ENCODE measurements at places on chromosomes 4 and X.

DNA sequence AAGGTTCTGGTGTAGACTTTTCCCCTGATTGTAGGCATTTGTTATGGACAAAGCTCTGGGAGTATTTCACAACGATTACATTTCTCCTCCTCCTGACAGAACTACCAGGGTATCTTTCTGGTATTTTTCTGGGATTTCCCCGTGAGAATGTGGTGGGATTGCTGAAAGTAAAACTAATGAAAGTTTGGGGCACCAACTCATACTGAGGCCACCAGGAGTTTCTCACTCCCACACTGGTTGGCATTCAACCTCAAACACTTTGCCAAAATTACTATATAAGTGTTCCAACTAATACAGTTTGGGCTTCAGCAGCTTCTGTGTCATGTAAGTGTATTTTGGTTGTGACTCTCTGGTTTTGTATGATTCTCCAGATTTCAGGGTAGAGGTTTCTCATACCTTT lies 855.1 kb downstream of the GLUD2 start:
- no peak for DNase-seq
- H3K27ac ChIP-seq: no peak overlapping the region
- no peak overlapping the region for H3K4me3 ChIP-seq

GRCh38 chr4:178339769-178340168 lies 897.5 kb upstream of the AGA start:
- DNase-seq: no peak
- no peaks in the 10 kb centered on the region for H3K4me1 ChIP-seq
- no peak overlapping the region for H3K4me3 ChIP-seq
- H3K36me3 ChIP-seq: no peaks in the 10 kb centered on the region
- no peak overlapping the region for H3K27ac ChIP-seq
- no peaks in the 10 kb centered on the region for H3K27me3 ChIP-seq

GRCh38 chr4:121150486-121150885 lies 13.6 kb downstream of the TNIP3 start:
- H3K4me1 ChIP-seq: no peaks in the 10 kb centered on the region
- H3K27me3 ChIP-seq: no peaks in the 10 kb centered on the region
- no peak for DNase-seq
- H3K4me3 ChIP-seq: no peak overlapping the region
- H3K27ac ChIP-seq: no peak overlapping the region

DNA sequence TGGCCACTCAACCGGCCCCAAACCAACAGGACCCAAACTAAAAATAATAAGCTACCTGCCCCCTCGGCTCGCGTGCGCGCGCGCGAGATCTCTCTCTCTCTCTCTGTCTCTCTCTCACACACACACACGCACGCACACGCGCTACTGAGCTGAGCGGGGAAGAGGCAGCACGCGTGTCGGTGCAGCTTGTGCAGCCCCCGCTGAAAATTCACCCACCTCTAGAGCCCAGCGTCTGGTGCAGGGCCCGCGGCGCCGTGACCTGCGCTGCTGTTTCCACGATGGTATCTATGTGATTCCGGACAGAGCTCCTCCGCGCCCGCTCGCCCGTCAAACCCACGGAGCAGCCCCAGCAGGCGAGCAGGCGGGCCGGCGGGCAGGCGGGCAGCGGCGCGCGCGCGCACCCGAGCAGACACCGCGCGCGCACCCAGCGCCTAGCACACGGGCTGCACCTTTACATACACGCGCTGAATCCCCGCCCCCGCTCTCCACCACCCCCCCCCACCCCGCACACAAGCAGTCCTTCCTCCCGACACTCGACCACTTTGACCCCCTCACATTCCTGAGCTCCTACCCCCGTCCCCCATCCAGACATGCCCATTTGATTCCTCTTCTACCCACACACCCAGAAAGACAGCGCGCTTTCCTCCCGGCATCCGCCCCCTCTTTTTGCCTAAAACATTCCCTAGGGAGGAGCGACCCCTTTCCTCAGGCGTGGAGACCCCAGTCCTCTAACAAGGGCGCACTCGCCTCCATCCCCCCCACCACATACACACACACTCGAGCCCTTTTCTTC lies 1.0 kb downstream of the SLITRK4 start:
- H3K4me1 ChIP-seq: no peaks in the 10 kb centered on the region
- H3K4me3 ChIP-seq: no peak overlapping the region
- no peak for DNase-seq

DNA sequence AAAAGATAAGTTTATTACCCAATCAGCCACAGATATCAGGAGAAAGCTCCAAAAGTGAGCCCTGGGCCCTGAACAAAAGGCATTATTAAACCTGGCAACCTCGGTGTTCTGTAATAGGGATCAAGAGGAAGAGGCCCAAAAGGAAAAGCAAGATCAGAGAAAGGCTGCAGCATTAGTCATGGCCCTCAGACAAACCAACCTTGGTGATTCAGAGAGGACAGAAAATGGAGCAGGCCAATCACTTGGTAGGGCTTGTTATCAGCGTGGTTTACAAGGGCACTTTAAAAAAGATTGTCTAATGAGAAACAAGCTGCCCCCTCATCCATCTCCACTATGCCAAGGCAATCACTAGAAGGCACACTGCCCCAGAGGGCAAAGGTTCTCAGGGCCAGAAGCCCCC lies 75.7 kb downstream of the AGTR2 start:
- H3K4me1 ChIP-seq: no peaks in the 10 kb centered on the region
- no peak overlapping the region for H3K4me3 ChIP-seq
- H3K27ac ChIP-seq: no peak overlapping the region
- DNase-seq: no peak
- H3K27me3 ChIP-seq: no peaks in the 10 kb centered on the region
- H3K36me3 ChIP-seq: no peaks in the 10 kb centered on the region

DNA sequence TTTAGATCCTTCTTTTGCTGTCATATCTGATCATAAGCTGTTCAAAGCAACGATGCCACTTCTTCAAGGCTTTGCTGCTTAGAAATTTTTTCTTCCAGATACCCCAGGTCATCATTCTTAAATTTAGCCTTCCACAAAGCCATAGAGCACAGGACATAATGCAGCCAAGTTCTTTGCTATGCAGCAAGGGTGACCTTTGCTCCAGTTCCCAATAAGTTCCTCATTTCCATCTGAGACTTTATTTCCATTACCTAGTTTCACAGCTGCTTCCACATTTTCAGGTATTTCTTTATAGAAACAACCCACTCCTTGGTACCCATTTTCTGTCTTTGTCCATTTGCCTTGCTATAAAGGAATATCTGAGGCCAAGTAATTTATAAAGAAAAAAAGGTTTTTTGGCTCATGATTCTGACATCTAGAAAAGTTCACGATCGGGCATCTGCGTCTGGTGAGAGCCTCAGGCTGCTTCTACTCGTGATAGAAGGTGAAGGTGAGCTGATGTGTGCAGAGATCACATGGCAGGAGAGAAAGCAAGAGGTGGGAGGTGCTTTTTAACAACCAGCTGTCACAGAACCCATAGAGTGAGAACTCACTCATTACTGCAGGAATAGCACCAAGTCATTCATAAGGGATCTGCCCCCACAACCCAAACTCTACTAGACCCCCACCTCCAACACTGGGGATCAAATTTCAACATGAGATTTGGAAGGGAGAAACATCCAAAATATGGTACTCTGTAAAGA lies 11.8 kb upstream of the TASL start:
- H3K4me3 ChIP-seq: no peak overlapping the region
- H3K4me1 ChIP-seq: no peaks in the 10 kb centered on the region
- DNase-seq: no peak
- no peak overlapping the region for H3K27ac ChIP-seq
- H3K27me3 ChIP-seq: no peaks in the 10 kb centered on the region
- H3K36me3 ChIP-seq: no peaks in the 10 kb centered on the region

GRCh38 chr4:12791536-12791935 lies 692.6 kb downstream of the RAB28 start:
- DNase-seq: no peak
- H3K4me1 ChIP-seq: no peaks in the 10 kb centered on the region
- H3K27me3 ChIP-seq: no peaks in the 10 kb centered on the region
- no peak overlapping the region for H3K27ac ChIP-seq
- H3K36me3 ChIP-seq: no peaks in the 10 kb centered on the region

DNA sequence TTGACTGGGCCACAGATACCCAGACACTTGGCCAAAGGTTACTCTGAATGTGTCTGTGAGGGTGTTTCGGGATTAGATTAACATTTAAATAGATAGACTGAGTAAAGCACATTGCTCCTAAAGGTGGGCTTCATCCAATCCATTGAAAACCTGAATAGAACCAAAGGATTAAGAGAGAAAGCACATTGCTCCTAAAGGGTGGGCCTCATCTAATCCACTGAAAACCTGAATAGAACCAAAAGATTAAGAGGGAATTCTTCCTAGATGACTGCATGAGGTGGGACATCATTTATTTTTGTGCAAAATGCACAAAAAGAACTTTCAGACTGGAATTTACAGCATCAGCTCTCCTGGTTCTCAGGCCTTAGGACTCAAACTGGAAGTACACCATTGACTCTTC lies 351.2 kb upstream of the PCDH10 start:
- no peak overlapping the region for H3K4me3 ChIP-seq
- H3K4me1 ChIP-seq: no peaks in the 10 kb centered on the region
- no peak for DNase-seq
- no peaks in the 10 kb centered on the region for H3K36me3 ChIP-seq
- H3K27ac ChIP-seq: no peak overlapping the region

DNA sequence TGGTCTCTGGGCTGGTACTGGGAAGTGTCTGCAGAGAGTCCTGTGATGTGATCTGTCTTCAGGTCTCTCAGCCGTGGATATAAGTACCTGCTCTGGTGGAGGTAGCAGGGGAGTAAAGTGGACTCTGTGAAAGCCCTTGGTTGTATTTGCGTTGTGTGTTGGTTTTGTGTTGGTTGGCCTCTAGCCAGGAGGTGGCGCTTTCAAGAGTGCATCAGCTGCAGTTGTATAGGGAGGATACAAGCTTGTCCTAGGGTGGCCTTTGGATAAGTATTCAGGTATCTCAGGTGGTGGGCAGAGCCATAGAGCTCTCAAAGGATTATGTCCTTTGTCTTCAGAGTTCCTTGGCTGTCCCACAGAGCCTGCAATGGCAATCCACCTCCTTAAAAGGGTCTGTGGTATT lies 111.6 kb downstream of the MAGEB17 start:
- H3K27me3 ChIP-seq: no peaks in the 10 kb centered on the region
- H3K36me3 ChIP-seq: no peaks in the 10 kb centered on the region
- no peak for DNase-seq

- H3K4me3 ChIP-seq: no peak overlapping the region
- no peaks in the 10 kb centered on the region for H3K36me3 ChIP-seq
- no peaks in the 10 kb centered on the region for H3K27me3 ChIP-seq
These were observed 388.2 kb downstream of the STIM2 start for GRCh38 chr4:27248829-27249228.

- no peaks in the 10 kb centered on the region for H3K27me3 ChIP-seq
- H3K27ac ChIP-seq: no peak overlapping the region
- H3K36me3 ChIP-seq: no peaks in the 10 kb centered on the region
These were observed 2.8 kb upstream of the CLCN5 start for GRCh38 chrX:49919617-49920016.

DNA sequence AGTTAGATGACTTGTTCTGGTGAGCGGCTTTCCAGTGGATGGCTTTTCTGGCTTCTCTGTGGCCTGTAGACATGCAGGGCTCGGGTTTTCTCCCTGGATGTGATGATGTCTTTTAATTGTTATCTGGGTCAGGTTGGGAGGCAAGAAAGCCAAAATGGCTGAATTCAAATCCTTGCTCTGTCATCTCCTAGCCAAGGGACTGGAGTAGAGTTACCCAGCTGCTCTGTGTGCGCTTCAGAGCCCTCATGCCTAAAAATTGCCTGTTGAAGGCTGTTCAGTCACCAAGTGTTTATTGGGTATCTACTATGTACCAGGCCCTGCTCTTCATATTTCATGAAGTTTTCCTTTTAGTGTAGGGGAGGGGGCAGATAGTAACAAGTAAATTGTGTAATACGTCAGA lies 7.3 kb downstream of the DCUN1D4 start:
- no peak for DNase-seq
- no peak overlapping the region for H3K27ac ChIP-seq
- H3K4me1 ChIP-seq: peaks cover 18% of the 10 kb centered on the region

- H3K4me1 ChIP-seq: peaks cover 27% of the 10 kb centered on the region
- H3K4me3 ChIP-seq: no peak overlapping the region
- H3K27ac ChIP-seq: no peak overlapping the region
- no peak for DNase-seq
These were observed 28.1 kb downstream of the TBC1D14 start for GRCh38 chr4:6937754-6938153.

DNA sequence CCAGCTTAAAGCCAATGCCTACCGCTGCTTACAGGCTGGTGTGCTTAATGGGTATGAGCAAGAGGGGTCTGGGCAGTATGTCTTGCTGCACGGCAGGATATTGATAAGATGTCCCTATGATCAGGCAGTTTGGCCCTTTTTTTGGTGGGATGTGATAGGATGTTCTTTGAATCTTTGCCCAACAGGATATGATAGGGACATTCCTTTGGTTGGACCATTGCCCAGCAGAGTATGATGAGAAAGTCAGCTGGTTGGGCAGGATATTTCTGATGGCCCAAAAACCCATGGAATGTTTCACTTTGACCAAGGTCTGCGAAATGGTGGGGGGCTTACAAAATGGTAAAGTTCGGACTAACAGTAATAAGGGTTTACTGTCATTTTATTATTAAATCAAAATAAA lies 1060.6 kb downstream of the STIM2 start:
- H3K36me3 ChIP-seq: no peaks in the 10 kb centered on the region
- H3K27ac ChIP-seq: no peak overlapping the region
- H3K4me1 ChIP-seq: no peaks in the 10 kb centered on the region
- no peak for DNase-seq
- H3K27me3 ChIP-seq: no peaks in the 10 kb centered on the region

- peak; percentile 9 for DNase-seq
- no peak overlapping the region for H3K4me3 ChIP-seq
These were observed 211.9 kb upstream of the UGT8 start for GRCh38 chr4:114386637-114387233.

GRCh38 chr4:88828842-88829571 lies 131.4 kb upstream of the NAP1L5 start:
- no peak for DNase-seq
- H3K27me3 ChIP-seq: no peaks in the 10 kb centered on the region
- no peaks in the 10 kb centered on the region for H3K4me1 ChIP-seq
- H3K27ac ChIP-seq: no peak overlapping the region
- no peak overlapping the region for H3K4me3 ChIP-seq

DNA sequence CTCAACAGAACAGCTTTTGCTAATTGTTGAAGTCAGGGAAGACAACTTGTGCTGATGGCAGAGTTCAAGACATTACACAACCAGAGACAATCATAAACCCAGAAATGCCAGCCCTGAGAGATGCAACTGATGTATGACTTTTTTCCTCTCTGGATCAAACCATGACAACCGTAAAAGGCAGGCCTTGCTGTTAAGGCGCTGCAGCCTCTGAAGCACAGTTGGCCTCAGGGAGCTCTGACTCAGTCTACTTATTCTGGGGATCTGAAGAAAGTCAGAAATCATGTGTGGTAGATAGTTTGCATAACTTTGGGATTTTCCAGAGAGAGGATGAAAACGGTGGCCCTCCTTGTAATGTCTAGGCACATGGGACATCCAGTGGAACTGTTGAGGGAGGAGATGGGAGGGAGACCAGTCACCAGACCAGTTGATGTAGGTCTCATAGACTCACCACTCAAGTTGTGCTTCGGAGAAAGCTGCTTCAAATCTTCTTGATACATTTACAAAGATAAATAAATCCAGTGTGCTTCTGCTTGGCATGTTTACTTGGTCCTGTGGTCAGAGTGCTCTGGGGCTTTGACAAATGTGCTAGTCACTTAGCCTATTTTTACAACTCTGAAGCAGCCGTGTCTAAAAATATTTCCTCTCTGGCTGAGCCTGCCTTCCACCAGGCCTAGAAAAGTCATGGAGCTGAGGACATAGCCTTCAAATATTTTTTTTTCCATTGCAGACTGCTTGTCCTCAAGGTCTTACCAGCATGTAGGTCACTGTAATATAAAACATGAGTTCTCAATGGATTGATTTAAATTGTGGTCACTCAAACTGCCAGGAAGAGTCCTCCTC lies 7.5 kb downstream of the HADH start:
- H3K27ac ChIP-seq: peak overlapping the region; percentile 17
- no peak for DNase-seq
- H3K27me3 ChIP-seq: no peaks in the 10 kb centered on the region
- peaks cover 3% of the 10 kb centered on the region for H3K4me1 ChIP-seq

Data from K562 (cell line).